ENCODE measurements at places on chromosomes 5 and 9.

GRCh38 chr5:142779163-142779840 is 9.1 kb downstream of the ARHGAP26 start:
- no peak for DNase-seq

- peak; percentile 70 for DNase-seq
Measured at GRCh38 chr9:128684325-128685199, 4.5 kb upstream of the SET start.

DNA sequence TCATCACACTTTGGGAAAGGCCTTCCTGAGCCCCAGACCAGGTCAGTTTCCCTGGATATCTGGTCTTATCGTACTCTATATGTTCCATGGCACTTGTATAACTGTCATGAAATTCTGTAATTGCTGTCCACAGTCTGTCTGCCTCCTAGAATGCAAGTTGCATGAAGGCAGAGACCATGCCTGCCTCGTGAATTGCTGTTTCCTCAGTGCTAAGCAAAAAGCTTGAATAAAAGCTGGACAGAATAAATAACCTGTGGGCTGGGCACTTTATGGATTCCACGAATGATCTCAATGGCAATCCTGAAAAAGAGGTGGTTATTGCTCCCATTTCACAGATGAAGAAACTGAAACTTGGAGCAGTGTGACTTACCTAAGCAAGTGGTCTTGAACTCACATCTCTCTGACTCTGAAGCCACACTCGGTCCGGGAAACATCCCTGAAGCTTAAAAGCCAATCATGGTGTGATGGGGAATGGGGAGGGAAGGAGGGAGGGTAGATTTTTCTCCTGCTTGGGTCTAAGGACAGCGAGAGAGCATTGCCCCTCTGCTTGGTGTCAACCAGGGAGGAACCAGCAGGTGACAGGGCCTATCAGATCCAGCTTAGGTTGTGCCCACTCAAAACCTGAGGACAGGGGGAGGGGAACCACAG is 13.2 kb upstream of the LHX2 start:
- no peak for DNase-seq

GRCh38 chr5:79990205-79990597 is 861 bp downstream of the MTX3 start:
- DNase-seq: no peak

DNA sequence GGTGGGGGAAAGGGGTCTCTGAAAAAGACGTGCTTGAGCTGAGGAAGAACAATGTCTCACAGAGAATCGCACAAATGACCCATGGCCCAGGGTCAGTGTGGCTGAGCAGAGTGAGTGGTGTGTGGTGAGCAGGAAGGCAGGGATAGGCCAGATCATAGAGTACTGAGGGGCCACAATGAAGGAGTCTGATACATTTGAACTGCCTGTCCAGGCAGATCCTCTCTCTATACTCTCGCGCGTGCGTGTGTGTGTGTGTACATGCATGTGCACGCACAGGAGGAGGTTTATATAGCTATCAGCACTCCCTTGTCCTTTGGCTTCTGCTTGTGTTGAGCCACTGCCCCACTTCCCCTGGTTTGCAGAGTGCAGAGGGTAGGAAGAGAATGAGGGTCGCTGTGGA is 294.0 kb downstream of the ZNF608 start:
- DNase-seq: no peak
